Right ventricle myocardium inferior (tissue), 1 donor: ENCODE measurements at places on chromosomes 5 and 9. TPM values are rescaled to one million over a fixed set of nuclear protein-coding genes. Genes with fewer than 3 reads are reported as not detected.

GRCh38 chr5:154593071-154593470, 115.0 kb upstream of the HAND1 start:
- no peak for DNase-seq

The FOXD4L5 gene
- not detected for total RNA-seq

The LECT2 gene
- not detected for total RNA-seq

The ADAMTS16 gene
- total RNA-seq = not detected

The PRRC2B gene
- total RNA-seq = 142 TPM

GRCh38 chr9:124300312-124300711, 42.6 kb downstream of the NEK6 start:
- DNase-seq = no peak

DNA sequence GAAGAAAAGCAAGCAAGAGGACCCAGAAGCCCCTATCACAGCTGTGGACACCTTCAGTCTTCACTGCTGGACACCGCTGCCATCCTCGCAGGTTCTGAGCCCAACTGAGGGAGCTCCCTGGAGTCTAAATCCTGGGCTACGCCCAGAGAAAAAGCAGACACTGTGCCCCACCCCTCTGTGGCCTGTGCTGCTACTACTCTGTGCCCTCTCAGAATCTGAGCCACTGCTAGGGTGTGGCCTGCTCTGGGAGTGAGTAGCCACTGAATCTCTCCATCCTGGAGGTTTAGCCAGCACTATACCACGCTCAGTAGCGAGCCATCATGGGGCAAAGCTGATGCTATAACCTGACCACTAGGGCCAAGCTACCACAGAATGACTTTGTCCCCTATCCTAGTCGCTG, 338.2 kb downstream of the NPR3 start:
- no peak for DNase-seq

DNA sequence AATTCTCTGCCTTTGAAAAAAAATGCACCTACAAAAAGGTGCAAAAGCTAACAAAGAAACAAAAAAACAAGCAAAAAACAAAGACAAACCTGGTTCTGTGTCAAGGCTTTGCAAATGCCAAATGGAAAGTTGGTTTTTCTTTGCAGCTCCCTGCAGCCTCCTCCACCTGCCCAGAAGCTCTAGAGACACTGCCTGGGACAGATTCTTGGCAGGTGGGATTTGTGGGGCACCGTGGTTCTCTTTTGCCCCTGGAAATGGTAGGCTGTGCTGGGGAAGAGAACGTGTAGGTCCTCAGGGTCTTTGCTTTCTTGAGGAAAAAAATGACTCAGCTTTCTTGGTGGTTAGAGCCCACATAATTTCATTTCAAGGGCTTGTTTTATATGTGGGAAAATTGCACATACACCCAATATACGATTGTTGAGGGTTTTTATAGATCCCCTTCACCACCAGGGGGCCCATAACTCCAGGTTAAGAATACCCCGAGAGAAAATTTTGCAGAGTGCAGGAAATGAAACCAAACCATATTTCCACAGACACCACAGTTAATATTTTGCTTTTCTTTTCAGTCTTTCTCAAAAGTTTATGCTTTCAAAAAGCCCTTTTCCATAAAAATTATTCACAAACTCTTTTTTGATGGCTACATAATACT, 58.7 kb downstream of the NXNL2 start:
- no peak for DNase-seq

DNA sequence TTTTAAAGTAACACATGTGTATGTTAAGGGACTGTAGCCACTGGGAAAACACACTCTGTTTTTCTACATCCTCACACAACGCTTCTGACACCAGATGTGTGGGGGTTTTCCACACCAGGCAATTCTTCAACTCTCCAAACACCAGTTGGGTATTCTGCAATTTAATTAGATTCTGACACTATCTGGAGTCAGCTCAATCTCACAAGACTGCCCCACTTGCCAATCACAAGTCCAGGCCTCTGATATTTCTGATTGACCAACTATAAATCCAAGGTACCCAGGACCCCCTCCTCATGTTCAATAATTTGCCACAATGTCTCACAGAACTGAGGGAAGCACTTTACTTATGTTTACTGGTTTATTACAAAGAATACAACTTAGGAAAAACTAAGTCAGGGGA, 60.5 kb upstream of the CTXN3 start:
- no peak for DNase-seq

- DNase-seq = no peak
These were observed 270.2 kb downstream of the SLF1 start for GRCh38 chr5:94888674-94889073.

GRCh38 chr9:10026443-10026984, 586.3 kb downstream of the PTPRD start:
- DNase-seq = no peak

The AP3S1 gene
- 61.9 TPM for total RNA-seq

The GRIA1 gene
- not detected for total RNA-seq

- no peak for DNase-seq
These were observed 4.8 kb downstream of the DNAJB5 start for GRCh38 chr9:34994260-34994899.

DNA sequence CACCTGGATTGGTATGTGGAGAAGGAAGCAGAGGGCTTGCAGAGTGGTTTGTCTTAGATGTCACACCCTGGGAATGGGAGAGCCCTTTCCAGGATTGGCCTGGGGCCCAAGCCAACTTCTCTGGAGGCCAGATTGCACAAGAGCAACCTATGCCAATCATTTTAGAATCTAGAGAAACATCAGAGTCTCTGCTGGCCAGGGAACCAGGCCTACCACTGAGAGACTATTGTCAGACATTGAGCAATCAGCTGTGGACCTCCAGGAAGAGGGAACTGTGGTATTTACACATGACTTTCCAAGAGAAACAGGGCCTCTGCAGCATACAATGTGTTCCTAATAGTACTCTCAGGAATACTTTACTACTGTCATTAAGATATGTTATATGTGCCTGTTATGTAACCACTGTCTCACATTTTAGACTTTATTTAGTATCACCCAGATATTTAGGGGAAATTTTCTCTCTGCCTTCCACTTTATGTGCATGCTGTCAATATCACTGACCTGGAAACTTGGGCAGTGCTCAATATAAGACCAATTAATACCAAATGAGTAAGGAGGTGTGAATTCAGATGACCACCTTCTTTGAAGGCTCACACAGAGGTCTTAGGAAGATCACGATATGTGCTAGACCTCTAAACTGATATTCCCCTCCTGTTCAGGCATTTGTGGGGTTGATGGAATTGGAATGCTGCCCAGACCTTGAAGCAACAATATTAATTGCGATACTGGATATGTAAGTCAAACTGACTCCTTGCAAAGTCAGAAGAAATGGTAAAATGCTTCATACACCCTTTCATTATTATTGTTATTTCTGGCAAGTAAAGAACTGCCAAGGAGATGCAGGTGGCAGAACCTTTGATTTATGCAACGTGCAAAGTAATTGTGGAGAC, 20.5 kb upstream of the CCL28 start:
- no peak for DNase-seq

The SH3GL2 gene
- total RNA-seq = 0.51 TPM

DNA sequence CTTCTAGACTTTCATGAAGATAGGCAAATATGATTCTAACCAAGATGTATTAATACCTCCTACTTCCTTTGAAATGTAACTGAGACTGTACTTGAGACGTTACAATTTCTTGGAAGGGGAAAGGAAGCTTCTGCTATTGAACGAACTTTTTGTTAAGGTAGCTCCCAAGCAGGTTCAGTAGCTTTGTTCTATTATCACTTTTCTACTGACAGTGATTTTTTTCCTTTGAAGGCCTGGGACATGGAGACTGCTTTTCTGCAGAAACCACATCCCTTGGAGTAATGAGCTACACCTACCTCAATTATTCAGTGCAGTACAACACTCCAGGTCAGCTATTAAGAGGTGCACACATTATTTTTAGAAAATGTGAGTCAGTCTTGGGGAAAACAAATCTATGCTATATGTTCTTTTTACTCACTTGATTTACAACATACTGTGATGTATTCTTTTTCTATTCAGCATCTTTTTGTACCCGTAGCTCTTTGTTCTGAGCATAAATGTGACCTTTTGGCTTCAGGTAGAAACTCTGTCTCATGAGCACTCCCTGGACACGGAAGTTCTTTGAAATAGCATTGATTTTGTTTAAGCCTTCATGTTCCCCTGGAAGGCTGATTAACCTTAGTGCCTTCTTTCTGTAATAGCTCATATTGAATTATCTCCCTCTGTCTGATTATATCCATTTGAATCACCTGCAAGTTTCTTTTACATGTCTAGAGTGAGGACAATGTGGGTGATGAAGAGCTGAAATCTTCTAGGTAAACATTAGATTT, 56.5 kb upstream of the CDKN2B start:
- no peak for DNase-seq

DNA sequence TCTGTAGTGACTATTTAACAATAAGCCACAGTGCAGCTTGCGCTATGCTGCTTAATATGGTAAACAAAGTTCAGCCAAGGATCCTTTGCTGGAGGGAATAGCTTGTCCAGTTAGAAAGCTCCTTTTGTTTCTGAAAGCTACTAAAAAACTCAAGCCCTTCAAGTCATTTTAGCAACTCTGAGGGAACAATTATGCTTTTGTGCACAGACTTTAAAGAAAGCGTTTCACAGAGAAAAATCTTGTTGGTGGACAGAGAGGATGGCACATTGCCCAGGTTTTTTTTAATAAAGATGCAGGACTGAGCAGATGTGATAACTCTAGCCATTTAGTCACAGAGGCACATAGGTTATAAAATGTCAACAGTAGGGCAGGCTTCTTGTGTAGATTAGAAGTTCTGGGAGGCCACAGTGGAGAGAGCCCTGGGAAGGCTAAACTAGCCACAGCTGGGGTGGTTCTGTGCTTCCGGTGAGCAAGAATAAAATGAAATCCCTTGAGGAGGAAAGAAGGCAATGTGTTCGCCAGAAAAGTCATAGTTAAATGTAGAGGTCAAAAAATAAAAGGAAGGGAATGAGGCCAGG, 63.4 kb downstream of the ALDH7A1 start:
- peak; percentile 53 for DNase-seq

DNA sequence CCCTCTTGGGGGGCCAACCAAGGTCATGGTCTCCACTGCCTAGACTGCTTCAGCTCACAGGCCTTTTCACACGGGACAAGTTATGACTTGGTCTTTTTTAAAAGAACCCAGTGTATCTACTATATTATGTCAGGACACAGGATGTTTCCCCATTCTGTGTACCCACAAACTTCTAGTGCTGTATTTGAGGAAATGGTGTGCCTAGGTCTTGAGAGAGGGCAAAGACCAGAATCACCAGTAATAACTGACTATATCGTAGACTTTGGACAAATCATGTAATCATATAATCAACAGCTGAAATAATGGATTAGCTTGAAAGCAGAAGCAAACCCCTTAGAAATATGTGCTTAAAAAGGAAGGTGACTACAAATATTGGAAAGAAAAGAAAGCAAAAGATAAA, 133.3 kb downstream of the ARL15 start:
- DNase-seq = no peak

DNA sequence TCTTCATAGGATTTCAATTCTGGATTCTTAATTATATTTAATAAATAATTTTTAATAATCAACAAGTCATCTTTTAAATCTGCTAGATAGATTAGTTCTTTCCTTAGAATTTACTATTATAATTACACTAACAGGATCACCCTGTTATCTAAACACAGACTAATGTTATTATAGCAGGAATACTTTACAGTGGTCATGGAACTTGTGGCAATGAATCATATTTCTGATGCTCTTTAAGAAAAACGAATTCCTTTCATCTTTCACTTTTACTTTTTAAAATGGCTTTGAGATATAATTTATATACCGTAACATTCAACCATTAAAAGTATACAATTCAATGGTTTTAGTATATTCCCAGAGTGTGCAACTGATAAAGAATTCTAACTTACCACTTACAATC, 29.7 kb upstream of the CDK5RAP2 start:
- no peak for DNase-seq

DNA sequence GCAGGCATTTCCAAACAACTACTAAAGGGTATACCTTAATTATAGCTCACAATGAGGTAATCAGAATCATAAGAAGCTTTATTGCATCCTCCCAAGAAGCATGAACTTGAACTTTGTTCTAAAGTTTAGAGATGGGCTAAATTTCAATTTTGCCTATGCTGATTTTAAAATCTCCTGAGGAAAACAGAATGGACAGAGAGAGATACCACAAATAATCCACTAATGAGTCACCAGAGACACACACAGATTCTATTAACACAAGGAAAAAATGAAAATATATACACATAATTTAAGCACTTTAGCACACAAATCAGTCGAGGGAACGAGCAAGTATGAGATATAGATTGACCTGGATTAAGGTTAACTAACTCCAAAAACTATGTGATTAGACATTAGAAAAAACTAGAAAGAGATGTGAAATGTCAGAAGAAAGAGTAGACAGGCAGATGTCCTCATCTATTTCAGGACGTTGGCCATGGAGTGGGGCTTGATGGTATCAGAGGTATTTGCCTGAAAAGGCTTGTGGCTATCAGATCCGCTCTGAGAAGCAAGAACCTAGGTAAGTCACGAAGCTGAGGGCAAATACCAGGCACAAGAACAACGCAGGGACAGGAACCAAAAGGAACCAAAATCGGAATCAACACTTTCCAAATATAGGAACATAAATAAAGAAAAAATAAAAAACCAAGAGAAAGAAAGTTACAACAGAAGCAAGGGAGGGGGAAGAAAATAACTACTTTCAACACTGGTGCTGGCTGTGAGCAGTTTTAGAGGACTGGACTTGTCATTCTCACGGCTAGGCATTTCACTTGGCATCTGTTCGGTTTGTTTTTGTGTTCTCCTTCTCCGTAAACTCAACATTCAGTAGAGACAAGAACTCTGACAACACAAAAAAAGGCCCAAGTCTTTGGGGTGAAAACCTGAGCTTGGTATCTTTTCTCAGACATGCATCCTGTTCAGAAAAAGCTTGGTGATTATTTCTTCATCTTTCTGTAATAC, 294.6 kb upstream of the PUM3 start:
- DNase-seq = no peak

The TMEFF1 gene
- 0.14 TPM for total RNA-seq

DNA sequence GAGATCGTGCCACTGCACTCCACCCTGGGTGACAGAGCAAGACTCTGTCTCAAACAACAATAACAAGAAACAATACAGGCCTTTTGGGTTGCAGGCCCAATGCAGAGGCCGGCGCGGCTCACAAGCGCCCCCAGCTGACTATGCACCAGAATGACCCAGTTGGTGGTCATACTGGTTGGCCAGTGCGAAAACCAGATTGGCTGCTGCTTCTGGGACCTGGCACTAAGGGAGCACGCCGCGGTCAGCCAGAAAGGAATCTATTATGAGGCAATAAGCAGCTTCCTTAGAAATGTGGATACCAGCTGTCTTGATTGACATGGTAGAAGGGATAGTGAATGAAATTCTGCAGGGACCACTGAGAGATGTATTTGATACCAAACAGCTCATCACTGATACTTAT, 35.0 kb downstream of the RANBP17 start:
- no peak for DNase-seq

DNA sequence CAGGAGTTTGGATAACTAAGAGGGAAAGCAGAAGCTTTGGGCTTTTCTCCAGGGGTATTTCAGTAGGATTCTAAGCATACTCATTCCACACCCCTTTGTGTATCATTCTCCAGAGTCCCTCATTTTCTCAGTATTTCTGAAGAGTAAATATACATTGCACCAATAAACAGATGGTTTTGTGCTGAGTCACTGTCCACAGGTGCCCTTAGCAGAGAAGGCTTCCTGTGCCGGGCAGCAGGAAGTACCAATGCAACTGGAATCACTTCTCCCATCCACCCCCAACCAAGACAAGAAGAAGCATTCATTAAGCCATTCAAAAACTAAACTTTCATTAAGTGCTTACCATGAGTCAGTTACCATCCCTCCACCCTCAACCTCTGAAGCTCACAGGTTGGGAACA, 3.6 kb upstream of the CCNJL start:
- no peak for DNase-seq

- DNase-seq = no peak
These were observed 482.1 kb upstream of the ZNF608 start for GRCh38 chr5:125228363-125229070.

- no peak for DNase-seq
These were observed 141.8 kb downstream of the UNC13B start for GRCh38 chr9:35303567-35303966.
